Activated naive CD4-positive, alpha-beta T cell treated with anti-CD3 and anti-CD28 coated beads, Interleukin-2, amount 50 U/mL, for 72 hours (primary cell): ENCODE measurements at places on chromosomes 5 and 9. TPM values are rescaled to one million over a fixed set of nuclear protein-coding genes. Genes with fewer than 3 reads are reported as not detected.

Gene SLC4A9
- total RNA-seq, result 0.25 TPM

Gene ZNF618
- 0.08 TPM for total RNA-seq

Gene LCN1
- total RNA-seq, result not detected

GRCh38 chr9:134192311-134192950, 28.1 kb upstream of the RNU6ATAC start:
- DNase-seq, result no peak

DNA sequence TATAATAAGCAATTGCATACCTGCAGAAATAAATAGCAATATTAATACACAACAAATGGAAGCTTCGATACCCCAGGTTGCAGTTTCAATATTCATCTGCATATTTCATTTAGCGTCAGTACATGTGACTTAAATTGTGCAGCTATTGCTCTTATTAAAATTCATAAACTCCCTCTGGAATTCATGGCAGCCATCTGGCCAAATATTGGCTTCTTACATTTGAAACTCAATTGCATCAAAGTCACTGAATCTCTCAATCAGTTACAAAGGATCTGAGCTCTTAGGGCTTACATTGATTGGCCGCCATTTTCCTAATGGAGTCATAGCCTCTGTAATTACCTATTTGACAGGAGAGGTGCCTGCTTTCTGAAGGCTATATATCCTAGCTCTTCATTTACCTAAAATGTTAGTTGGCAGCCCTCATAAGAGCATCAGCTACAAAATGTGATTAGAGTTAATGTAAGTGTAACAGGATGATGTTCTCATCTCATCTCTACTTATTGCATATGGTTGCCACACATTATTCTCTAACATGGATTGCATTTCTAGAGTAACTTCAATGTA, 453.5 kb downstream of the CAAP1 start:
- no peak for DNase-seq
